Esophagus squamous epithelium (tissue), 5 donors: ENCODE measurements at places on chromosomes 6 and 20.

GRCh38 chr20:53301869-53302268, 291.8 kb downstream of the ZNF217 start:
- H3K27ac ChIP-seq: no peak overlapping the region
- no peak for DNase-seq
- no peak overlapping the region for H3K4me3 ChIP-seq

- H3K36me3 ChIP-seq: no peaks in the 10 kb centered on the region
- H3K27ac ChIP-seq: no peak overlapping the region
- no peak overlapping the region for H3K4me3 ChIP-seq
- no peaks in the 10 kb centered on the region for H3K27me3 ChIP-seq
These were observed 19.1 kb downstream of the ZSCAN23 start for GRCh38 chr6:28424163-28424562.

DNA sequence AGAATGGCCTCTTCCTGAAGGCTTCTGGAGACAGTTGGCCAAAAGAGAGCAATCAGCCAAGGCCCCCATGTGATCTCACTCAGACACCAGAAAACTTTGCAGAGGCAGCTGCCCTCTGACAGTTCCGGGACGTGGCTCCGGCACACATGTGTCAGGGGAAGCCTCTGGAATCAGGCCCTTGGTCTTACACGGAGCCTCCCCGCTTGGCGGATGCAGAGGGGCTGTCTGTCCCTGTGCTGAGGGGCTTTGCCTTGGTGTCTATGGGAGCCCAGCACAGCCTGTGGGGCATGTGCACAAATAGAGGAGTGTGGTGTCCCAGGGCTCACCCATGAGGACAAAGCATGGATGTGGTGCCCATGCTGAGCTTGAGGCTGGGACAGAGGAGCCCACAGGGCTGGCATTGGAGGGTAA, 13.8 kb downstream of the SIGLEC1 start:
- no peak overlapping the region for H3K4me3 ChIP-seq
- no peaks in the 10 kb centered on the region for H3K27me3 ChIP-seq
- no peaks in the 10 kb centered on the region for H3K4me1 ChIP-seq
- no peaks in the 10 kb centered on the region for H3K36me3 ChIP-seq

DNA sequence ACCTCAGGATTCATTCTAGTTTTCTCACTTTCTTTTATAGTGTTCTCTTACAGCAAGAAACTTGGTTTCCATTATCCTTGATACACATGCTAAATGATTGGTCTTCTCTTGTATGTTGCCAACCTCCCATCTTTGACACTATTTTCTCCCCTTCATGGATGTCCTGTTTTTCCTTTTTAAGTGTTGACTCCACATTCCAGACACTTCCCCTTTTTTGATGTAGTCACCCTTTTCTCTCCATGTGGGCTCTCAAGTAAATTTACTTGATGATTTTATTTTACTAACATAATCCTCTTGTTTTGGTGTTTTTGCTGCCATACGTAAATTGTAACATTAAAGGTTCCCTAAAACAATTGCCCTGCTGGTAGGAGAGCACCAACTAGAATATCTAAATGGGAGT, 148.1 kb downstream of the ZFAND3 start:
- no peak overlapping the region for H3K27ac ChIP-seq
- H3K4me3 ChIP-seq: no peak overlapping the region
- H3K4me1 ChIP-seq: peaks cover 8% of the 10 kb centered on the region

DNA sequence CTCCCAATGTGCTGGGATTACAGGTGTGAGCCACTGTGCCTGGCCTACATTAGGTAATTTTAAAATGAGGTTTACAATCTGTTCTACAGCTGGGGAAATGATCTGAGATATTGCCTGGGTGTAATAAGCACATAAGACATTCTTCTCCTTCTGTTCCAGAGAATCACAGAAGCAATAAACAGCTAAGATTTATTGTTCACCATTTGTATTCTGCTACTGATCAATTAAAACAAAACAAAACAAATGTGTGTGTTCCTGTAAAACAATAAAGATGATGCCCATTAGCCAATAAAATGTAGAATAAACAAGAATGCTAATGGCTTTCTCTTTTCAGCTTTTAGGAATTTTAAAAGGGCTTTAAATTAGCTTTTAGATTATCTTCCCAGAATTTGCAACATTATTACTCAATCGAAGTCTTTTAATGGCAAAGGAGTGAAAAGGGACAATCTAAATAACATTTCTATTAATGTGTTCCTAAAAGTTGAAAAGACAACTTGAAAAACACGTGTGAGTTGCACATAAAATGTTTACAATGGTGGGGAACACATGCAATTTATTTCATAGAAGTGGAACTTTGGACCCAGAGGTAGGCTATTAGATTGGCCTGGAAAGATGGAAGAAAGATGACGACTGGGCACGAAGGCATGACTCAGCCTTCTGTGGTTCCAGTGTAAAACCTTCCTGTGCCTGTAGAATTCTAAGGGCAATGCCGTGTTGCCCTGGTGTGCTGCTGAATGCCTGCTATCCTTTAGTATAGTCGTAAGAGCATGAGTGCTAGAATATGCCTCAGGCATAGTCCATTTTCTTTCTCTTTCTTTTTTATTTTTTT, 29.0 kb upstream of the DEK start:
- no peaks in the 10 kb centered on the region for H3K36me3 ChIP-seq
- no peak overlapping the region for H3K27ac ChIP-seq
- no peaks in the 10 kb centered on the region for H3K4me1 ChIP-seq
- no peak overlapping the region for H3K4me3 ChIP-seq
- no peak for DNase-seq

DNA sequence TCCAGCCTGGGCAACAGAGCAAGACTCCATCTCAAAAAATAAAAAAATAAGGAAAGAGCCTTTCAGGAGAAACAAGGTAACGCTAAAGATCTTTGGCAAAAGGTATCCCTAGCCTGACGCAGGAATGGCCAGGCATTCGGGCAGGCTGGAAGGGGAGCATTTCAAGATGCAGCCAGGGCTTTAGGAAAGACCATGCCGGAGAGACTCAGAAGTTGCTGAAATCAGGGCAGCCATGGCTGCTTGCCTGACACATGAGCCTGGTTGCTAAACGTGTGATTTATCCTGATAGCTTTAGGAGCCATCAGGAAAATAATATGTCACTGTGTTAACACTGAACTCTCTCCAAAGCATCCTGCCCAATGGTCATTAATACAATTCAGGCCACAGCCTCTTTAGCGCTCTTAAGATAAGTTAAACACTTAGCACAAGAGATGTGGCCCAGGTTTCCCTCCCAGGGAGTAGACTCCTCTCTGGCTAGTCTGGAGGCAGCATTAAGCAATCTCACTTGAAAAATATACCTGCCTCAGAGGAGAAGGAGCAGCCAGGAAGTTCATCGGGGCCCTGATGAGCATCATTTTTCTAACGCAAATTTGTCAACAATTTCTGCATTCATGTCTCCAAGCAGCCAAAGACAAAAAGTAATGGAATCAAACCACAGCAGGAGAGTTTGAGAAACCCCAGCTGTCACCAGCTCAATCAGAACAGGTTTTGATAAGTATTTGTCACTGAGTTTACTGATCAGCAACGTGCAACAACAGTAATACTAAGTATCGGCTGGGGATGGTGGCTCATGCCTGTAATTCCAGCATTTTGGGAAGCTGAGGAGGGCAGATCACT, 200.0 kb downstream of the ZMYND8 start:
- no peaks in the 10 kb centered on the region for H3K4me1 ChIP-seq
- no peak for DNase-seq
- H3K27ac ChIP-seq: no peak overlapping the region
- no peaks in the 10 kb centered on the region for H3K27me3 ChIP-seq
- no peaks in the 10 kb centered on the region for H3K36me3 ChIP-seq
- no peak overlapping the region for H3K4me3 ChIP-seq

- H3K27ac ChIP-seq: peak overlapping the region; percentile 10
- no peaks in the 10 kb centered on the region for H3K36me3 ChIP-seq
- H3K4me3 ChIP-seq: no peak overlapping the region
- no peaks in the 10 kb centered on the region for H3K4me1 ChIP-seq
- DNase-seq: no peak
These were observed 175.3 kb upstream of the EXOC2 start for GRCh38 chr6:868201-868600.

GRCh38 chr20:2707353-2708072, 14.9 kb downstream of the EBF4 start:
- H3K36me3 ChIP-seq: no peaks in the 10 kb centered on the region
- no peak for DNase-seq
- H3K4me1 ChIP-seq: no peaks in the 10 kb centered on the region
- no peak overlapping the region for H3K4me3 ChIP-seq
- H3K27me3 ChIP-seq: no peaks in the 10 kb centered on the region

DNA sequence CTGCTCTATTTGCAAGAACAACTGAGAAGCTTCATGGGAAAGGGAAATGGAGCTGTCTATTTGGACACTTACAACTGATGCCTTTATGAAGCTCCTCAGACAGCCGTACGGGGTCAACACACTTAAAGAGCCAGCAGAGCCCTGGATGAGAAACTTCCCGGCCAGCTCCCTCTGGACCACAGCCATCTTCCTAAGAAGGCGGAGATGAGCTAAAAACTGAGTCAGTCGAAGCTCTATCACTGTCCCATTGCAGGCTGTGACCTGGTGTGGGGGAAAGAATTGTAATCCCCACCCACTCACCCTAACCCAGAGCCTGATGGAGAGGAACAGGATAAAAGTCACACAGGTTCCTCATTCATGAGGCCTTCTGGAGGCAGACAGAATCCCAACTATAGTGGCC, 360.4 kb upstream of the JARID2 start:
- H3K36me3 ChIP-seq: no peaks in the 10 kb centered on the region
- H3K27ac ChIP-seq: no peak overlapping the region

DNA sequence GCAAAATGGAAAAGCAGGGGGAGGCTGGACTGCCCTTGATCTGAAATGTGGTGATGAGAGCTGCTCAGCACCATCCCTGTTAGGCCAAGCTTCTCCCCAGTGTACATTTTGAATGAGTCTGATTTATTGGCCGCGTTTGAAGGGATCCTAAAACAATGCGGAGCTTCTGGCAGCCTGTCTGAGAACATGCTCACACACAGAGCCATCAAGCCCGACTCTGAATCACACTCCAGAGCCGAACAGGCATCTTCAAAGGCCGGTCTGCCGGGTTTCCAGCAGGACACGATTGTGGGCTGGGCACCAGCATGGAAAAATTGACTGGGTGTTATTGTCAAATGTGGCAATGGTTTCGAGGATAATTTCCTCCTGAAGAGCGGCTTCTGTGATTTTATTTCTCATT, 235.9 kb downstream of the TFAP2C start:
- peaks cover 1% of the 10 kb centered on the region for H3K4me1 ChIP-seq
- H3K36me3 ChIP-seq: no peaks in the 10 kb centered on the region
- no peak overlapping the region for H3K4me3 ChIP-seq
- H3K27me3 ChIP-seq: no peaks in the 10 kb centered on the region
- no peak for DNase-seq
- H3K27ac ChIP-seq: peak overlapping the region; percentile 59
